ENCODE measurements at places on chromosomes 11 and 22.

DNA sequence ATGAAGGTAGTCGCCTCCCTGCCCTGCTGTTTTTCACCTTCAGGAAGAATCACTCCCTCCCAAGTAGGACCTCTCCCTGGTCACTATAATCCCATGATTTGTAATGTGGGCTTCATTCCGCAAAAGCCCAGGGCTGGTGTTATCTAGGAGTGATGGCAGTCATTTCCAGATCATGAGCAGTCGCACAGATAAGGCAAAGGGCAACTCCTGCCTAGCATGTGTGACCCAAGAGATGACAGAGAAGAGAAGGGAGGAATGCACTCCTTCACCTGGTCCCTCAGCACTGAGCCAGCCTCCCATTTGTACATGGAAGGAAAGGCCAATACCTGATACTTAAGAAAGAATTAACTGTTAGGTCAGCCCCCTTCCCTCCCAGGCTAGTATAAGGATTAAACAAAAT, 102.9 kb downstream of the RPL27A start:
- DNase-seq, result no peak

DNA sequence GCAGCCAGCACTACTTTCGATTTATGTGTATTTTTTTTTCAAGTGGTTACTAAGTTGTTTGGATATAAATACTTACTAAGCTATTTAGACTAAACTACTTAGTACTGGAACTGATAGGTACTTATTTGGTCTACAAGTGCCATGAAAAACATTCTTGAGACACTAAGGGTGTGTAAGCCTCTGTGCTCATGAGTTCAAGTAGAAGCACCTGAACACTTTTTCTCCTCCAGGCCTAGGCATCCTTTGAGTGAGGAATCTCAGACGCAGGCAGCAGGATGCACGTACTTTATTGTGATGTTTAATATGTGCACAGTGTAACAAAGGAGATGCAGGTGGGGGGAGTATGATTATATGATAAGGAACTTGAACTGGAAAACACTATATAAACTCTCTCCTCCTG, 7.8 kb downstream of the TESMIN start:
- DNase-seq, result no peak

DNA sequence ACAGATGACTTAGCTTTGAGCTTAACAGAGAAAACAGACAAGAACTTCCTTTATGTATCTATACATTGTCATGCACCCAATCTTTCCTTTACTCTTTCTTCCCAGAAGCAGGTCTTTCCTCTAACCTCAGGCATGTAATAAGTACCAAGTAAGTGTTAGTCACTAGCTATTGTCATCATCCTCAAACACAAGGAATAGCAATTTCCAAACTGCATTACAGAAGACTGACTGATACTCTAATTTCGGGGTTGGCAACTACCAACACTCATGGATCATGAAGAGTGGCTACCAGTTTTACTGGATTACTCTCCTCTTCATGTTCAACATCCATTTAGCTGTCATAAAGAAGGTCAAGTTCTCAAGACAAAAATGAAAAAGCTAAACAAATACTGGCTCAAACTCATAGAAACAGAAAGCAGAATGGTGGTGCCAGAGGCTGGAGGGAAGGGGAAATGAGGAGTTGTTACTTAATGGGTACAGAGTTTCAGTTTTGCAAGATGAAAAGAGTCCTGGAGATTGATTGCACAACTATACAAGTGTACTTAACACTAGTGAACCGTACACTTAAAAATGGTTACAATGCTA, 111.6 kb downstream of the SIK3 start:
- DNase-seq, result no peak

GRCh38 chr11:44727373-44728287, 868 bp downstream of the TSPAN18 start:
- no peak for DNase-seq

GRCh38 chr11:69640260-69640994, 529 bp upstream of the CCND1 start:
- DNase-seq, result no peak

GRCh38 chr11:86174101-86175046, 70.2 kb upstream of the EED start:
- DNase-seq, result no peak

GRCh38 chr22:28142361-28142961, 223.4 kb upstream of the PITPNB start:
- no peak for DNase-seq

- DNase-seq, result no peak
Measured at GRCh38 chr11:27361649-27362431, 1.2 kb downstream of the CCDC34 start.

DNA sequence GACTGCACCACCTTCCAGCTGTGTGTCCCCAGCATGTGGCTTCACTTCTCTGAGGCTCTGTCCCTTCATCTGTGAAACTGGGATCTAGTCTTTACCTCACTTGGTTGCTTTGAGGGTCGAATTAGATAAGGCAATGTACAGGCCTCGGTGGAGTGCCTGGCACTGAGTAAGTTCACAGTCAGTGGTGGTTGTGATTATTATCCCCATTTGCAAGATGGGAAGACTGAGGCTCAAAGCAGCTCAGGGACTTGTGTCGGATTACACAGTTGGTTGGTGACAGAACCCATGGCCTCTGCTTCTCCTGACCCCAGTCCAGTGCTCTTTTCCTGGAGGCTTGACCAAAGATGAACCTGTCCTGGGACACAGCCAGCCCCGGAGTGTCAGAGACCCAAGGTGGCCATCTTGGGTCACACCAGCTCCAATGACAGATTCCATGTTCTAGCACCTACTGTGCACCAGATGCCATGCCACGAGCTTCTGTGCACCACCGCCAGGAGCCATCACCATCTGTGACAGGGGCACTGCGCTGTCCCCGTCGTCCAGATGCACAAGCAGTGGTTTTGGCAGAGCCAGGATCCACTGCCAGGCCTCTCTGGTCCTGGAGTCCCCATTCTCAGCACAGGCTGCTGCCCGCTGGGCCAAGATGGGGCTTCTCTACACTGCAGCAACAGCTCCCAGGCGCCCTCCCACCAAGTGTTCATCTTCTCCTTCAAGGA, 60.5 kb downstream of the IGLL1 start:
- no peak for DNase-seq

GRCh38 chr11:94851864-94852636, 83.9 kb downstream of the AMOTL1 start:
- no peak for DNase-seq

DNA sequence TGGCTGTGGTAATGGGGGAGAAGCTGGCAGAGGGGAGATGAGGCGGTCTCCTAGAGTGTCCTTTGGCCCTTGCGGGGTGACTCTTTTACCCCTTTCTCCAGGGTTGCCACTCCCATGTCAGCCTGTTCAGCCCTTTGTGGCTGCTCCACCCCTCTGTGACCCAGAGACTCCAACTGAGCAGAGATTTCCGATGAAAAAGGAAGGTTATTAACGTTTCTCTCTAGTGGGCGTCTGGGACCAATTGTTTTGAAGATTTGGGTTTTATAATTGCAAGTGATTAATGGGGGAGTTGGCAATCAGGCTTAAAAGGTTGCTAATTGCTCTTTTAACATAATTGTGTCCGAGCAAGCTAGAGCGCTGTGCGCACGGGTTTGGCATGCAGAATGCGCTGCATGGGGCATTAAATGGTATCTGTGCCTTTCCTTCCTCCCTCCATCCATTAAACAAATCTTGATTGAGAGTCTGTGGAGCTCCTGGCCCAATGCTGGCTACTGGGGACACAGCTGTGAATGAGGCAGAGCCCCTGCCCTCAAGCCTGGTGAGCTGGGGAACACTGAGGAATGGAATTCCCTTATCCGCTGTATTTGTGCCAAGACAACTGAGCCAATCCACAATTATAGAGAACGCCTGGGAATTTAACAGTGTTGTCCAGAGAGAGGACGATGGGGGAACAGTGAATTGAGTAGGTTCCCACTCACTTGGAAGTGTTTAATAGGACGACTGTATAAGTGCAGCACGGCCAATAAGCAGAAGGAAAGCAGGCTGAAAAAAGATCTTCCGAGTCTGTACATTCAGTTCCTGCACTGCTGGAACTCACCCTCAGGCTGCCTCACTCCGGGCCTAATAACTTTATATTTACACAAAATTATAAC, 295.9 kb downstream of the MIAT start:
- DNase-seq, result no peak

GRCh38 chr11:78319453-78319955, 98.1 kb downstream of the GAB2 start:
- no peak for DNase-seq

DNA sequence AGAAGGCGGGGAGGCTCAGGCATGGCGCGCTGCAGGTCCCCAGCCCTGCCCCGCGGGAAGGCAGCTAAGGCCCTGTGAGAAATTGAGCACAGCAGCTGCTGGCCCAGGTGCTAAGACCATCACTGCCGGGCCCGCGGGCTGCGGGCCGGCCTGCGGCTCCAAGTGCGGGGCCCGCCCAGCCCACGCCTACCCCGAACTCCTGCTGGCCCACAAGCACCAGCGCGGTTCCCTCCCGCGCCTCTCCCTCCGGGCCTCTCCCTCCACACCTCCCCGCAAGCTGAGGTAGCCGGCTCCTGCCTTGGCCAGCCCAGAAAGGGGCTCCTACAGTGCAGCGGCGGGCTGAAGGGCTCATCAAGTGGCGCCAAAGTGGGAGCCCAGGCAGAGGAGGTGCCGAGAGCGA, 4.6 kb upstream of the RDX start:
- DNase-seq, result no peak

- DNase-seq, result no peak
Measured at GRCh38 chr11:79610678-79611077, 169.8 kb upstream of the TENM4 start.

DNA sequence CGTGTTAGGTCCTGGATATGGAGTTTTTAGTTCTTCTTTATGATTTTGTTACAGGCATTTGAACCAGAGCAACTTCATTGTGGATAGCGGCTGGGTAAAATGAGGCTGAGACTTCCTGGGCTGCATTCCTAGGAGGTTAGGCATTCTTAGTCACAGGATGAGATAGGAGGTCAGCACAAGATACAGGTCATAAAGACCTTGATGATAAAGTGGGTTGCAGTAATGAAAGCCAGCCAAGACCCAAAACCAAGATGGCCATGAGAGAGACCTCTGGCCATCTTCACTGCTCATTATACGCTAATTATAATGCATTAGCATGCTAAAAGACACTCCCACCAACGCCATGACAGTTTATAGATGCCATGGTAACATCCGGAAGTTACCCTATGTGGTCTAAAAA, 23.4 kb upstream of the CLMP start:
- no peak for DNase-seq

- no peak for DNase-seq
Measured at GRCh38 chr22:17191163-17191784, 28.0 kb downstream of the ADA2 start.

- DNase-seq, result no peak
Measured at GRCh38 chr11:78138291-78138690, 1.1 kb downstream of the ALG8 start.

DNA sequence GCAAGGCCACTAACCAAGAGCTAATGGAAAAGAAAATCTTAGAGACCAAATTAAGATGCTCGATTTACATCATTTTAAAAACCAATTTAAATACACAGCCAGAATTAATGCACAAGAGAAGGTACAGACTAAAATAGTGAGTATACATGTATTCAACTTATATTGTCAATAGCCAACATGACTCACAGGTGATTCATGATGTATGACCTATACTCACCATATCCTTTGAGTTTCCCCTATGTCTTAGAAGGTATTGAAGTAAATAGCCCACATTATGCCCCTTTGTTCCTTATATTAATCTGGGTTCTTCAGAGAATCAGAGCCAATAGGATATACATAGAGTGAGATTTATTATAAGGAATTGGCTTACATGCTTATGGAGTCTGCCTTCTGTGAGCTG, 97.5 kb upstream of the ANO3 start:
- no peak for DNase-seq

- DNase-seq, result no peak
Measured at GRCh38 chr11:44467931-44468330, 97.5 kb upstream of the CD82 start.

DNA sequence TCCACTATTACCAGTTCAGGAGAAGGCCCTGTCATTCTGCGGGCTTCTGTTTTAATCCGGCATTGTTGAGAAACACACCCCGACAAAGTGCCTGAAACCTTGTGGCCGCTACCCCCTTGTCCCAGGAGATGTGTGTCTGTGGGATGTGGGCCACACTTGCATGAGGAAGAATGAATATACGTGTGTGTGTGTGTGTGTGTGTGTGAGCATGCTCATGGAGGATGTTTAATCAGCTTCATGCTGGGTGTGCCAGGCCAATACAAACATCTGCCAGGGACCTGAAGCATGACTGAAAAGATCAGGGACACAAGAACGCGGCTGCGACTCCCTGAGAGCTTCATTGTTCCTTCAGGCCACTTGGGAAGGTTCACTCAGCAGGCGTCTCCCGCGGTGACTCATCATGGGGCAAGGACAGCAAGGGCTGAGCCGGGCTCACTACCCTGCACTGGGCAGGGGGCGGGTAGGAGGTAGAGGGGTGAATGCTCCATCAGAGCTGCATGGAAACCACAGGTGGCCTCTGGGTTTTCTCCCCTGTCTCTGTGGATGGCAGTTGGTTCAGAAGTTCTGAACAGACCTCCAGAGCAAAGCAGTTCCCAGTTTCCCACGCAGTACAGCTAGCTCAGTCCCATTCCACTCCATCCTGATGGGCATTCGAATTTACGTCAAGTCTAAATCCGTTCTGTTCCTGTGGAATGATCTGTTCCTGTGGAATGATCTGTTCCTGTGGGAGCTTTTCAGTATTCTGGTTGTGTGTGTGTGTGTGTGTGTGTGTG, 7.0 kb upstream of the MALAT1 start:
- DNase-seq, result peak; percentile 90

- DNase-seq, result no peak
Measured at GRCh38 chr11:27429761-27430393, 42.7 kb downstream of the LGR4 start.

- DNase-seq, result no peak
Measured at GRCh38 chr22:47367107-47367690, 604.7 kb downstream of the TBC1D22A start.

DNA sequence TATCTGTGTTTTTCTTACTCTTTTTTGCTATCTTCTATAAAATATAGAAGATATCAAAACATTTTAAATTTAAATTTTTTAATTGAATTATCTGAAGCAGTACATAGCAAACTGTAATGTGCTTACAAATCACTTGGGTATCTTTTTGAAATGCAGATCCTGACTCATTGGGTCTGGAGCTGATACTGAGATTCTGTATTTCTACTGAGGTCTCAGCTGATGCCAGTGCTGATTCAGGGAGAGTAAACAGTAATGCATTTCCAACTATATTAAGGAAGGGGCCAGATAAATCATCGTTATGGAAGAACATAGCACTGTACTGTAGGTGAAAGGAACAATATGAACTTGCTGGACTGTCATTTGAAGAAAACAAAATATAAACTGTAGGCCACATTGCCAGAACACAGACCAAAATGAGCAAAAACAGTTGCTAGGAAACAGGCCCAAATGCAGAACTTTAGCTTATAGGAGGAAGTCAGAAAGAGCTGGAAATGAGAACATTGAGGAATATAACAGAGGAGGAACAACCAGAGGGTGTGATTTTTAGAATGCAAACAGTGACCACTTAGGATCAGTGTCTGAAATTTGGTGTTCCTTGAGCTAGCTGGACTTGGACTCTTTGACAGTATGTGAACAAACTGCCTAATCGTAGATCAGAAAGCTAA, 3.3 kb downstream of the ARL14EP start:
- DNase-seq, result no peak

GRCh38 chr11:63764340-63764678, 4.3 kb downstream of the ZFTA start:
- DNase-seq, result no peak
